Suppressor macrophage treated with lipopolysaccharide for 1 hour (primary cell): ENCODE measurements at places on chromosomes 13 and 19.
A peak's percentile ranks its signal among the peaks of the same experiment; 100 is the strongest.

DNA sequence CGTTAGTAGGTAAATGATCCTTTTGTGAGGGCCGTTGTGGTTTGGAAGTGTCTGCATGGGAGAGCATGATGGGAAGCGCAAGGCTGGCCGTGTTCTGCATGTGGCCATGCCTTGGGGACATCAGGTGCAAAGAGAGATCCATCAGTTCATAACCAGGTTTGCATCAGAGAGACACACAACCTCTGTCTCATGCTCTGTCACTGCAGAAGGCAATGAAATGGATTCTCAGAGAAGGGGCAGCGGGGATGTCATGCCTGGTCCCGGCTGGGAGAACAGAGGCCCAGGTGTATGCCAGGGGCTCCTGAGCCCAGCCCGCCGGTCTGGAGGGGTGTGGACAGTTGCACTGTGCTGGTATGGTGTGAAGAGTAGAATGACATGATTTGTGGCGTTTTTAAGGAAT is 60.2 kb downstream of the GGACT start:
- no peak for DNase-seq

- no peak for DNase-seq
These were observed 748.2 kb upstream of the SLITRK5 start for GRCh38 chr13:86922936-86923335.

DNA sequence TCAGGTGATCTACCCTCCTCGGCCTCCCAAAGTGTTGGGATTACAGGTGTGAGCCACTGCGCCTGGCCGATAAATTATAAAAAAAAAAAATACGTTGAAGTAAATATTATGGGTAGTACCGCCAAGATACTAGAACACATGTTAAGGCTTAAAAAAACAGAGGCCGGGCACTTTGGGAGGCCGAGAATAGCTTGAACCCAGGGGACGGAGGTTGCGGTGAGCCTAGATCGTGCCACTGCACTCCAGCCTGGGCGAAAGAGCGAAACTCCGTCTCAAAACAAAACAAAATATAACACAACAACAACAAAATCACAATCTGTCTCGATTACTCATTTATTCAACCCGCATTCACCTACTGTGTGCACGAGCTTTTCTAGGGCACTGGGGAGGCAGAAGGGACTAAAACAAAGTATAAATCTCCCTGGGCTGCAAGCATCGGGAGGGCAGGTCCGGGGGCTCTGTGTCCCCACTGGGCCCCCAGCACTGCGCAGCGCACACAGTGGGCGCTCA is 1.3 kb upstream of the BICRA start:
- no peak for DNase-seq

- no peak for DNase-seq
These were observed 1586.4 kb upstream of the SPRY2 start for GRCh38 chr13:81927347-81927746.

DNA sequence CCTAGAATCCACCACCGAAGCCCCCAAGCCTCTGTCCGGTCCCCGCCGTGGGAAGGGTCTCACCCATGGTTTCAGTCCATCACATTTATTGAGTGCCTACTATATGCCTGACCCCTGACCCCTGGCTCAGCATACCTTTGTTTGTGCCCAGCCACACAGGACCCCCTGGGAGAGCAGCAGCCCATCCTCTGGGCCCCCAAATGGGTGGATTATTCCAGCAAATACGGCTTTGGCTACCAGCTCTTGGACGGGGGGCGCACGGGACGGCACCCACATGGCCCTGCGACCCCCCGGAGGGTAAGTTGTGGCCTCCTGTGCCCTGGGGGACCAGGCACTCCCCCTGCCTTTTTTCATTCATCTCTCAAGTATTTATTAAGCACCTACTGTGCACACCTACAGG is 7.7 kb downstream of the PLK5 start:
- no peak for DNase-seq

DNA sequence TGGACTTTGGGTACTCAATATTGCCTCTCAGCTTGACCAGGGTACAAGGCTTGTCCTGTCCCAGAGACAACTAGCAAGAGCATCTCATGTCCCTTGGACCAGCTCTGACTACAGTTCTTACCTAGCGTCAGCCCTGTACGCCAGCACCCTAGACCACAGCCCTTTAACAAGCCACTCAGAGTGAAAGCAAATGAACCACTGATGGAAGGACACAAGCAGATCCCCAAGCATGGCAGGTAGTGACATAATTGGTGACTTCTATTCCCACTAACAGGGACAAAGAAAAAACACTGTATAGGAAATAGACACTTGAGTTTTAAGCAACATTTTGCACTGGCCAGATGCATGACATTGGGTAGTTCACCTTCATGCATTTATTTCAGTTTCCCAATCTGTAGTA is 8.8 kb upstream of the LRCH1 start:
- DNase-seq: no peak

DNA sequence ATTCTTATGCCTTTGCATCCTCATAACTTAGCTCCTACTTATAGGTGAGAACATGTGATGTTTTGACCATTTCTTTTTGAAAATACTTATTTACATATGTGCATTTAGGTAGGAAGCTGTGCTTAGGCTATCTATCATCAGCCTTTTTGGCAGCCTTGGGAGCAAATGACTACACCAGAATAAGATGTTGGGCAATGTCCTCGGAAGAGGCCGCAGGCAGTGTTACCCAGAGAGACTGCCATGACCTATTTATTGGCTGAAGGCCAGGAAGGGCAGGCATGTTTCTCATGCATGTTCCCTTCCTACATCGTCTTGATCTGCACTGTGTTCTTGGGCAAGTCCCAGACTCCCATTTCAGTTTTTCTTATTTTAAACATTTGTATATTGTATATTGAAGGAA is 122.3 kb downstream of the B3GLCT start:
- no peak for DNase-seq

- DNase-seq: no peak
These were observed 1.9 kb upstream of the MYCBP2 start for GRCh38 chr13:77328819-77329132.

GRCh38 chr13:48159401-48159800 is 64.5 kb upstream of the MED4 start:
- DNase-seq: peak; percentile 72

DNA sequence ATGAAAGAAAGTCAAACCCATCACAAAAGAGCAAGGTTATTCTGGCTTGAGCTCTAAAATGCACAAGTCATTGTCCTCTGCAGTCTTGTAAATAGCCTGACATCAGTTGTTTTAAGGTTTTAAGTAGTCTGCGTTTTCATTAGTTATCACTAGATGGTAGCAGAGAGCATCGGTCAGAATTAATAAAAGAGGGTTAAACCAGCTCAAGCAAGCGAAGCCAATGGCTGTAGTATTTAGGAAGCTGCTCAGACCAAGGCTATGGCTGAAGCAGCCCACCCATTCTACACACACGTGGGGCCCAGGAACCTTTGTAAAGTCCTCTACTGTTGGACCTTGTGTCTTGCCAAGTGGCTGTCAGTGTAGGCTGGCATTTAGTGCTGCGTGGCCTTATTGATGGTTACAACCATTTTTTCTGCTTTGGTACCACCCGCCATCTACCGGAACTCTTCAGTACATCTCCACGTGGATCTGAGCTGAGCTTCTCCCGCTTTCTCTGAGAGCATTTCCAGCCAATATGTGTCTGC is 13.3 kb upstream of the ZNF57 start:
- peak; percentile 68 for DNase-seq

DNA sequence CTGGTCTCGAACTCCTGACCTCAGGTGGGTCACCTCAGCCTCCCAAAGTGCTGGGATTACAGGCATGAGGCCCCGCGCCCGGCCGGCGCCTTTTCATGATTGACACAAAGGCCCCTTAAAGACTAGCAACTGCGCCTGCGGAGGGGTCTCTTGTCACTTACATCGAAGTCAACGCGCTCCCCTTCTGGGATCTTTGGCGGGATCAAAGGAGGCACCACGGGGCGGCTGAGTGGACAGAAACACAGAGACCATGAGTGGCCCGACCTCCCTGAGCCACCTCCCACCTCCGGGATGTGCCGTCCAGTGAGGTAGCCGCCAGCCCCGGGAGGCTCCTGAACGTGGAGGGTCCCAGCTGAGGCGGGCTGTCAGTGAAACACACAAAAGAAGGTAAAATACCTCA is 7.3 kb downstream of the TNNT1 start:
- no peak for DNase-seq

GRCh38 chr13:97431171-97431764 is 2.7 kb upstream of the RAP2A start:
- no peak for DNase-seq

- peak; percentile 33 for DNase-seq
These were observed 22.9 kb downstream of the RAB20 start for GRCh38 chr13:110538632-110539031.

GRCh38 chr19:44590245-44591059 is 22.9 kb upstream of the IGSF23 start:
- DNase-seq: no peak

GRCh38 chr19:2573916-2574315 is 98.0 kb downstream of the GADD45B start:
- DNase-seq: no peak

GRCh38 chr13:96474181-96474557 is 384.3 kb downstream of the HS6ST3 start:
- DNase-seq: no peak

DNA sequence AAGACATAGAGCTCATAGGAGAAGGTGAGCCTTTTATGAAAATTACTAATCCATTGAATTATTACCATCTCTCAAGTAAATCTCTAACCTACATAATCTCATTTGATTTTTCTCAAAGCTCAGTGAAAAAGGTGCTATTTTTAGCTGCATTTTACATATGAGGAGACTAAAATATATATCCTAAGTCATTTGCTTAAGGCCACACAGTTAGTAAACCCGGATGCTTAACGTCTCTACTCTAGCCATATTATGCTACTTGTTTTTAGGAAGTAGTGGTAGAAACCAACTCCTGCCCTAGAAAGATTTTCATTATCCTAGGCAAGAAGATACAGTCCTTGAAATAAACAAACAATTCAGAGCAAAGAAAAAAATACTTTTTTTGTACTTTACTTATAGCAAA is 108.9 kb downstream of the RBM26 start:
- no peak for DNase-seq

- no peak for DNase-seq
These were observed 699 bp downstream of the RCBTB2 start for GRCh38 chr13:48532256-48532505.

- peak; percentile 34 for DNase-seq
These were observed 46.4 kb downstream of the N4BP2L1 start for GRCh38 chr13:32381539-32381938.

DNA sequence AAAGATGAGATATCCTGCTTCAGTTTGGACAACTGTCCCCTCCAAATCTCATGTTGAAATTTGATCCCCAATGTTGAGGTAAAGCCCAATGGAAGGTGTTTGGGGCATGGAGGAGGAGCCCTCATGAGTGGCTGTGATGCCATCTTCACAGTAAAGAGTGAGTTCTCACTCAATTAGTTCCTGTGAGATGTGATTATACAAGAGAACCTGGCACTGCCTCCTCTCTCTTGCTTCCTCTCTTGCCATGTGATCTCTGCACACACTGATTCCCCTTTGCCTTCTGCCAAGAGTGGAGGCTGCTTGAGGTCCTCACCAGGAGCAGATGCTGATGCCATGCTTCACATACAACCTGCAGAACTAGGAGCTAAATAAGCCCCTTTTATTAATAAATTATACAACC is 86.9 kb downstream of the HSPH1 start:
- no peak for DNase-seq

GRCh38 chr13:102873653-102874052 is 27.8 kb downstream of the ERCC5 start:
- DNase-seq: peak; percentile 50

- DNase-seq: no peak
These were observed 4.4 kb upstream of the MTMR6 start for GRCh38 chr13:25291691-25292090.

- no peak for DNase-seq
These were observed 47.5 kb upstream of the LSM14A start for GRCh38 chr19:34124828-34125227.
